ENCODE measurements at places on chromosomes 5 and 9. TPM values are rescaled to one million over a fixed set of nuclear protein-coding genes. Genes with fewer than 3 reads are reported as not detected.

- no peaks in the 10 kb centered on the region for H3K4me1 ChIP-seq
- no peak for DNase-seq
- no peaks in the 10 kb centered on the region for H3K36me3 ChIP-seq
- no peak overlapping the region for H3K4me3 ChIP-seq
- H3K27me3 ChIP-seq, result peaks cover 24% of the 10 kb centered on the region
These were observed 50.6 kb downstream of the WHRN start for GRCh38 chr9:114454652-114455051.

DNA sequence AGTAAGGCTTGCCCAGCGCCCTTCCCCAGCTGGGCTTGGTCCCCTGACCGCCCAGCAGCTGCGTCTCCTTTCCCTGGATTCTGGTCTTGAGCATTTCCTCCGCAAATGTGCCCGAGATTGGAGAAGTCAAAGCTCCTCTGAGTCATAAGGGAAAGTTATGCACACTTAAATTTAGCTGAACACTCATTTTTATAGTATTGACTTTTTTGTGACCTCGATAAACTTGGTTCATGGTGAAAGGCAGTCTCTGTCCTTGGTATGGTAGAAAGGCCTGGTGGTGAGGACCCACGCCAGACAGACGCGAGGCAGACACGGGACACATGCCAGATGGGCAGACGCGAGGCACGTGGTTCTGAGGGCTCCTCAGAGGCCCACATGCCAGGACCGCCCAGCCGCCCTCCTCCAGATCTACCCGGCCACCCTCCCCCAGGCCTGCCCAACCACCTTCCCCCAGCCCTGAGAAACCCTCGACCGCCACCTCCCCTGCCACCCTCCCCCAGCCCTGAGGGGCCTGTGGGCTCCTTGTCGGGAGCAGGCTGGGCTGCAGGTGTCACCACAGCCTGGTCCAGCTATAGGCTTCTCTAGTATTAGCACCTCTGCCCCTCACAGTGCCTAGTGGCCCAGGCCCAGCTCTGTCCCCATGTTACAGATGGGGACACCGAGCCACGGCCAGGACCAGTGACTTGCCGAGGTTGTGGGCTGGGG, 60.9 kb upstream of the CACNA1B start:
- no peaks in the 10 kb centered on the region for H3K27me3 ChIP-seq
- no peak for DNase-seq
- no peak overlapping the region for H3K4me3 ChIP-seq
- H3K4me1 ChIP-seq, result peaks cover 9% of the 10 kb centered on the region
- no peak overlapping the region for H3K27ac ChIP-seq

GRCh38 chr5:82364497-82364896, 86.3 kb upstream of the RPS23 start:
- no peaks in the 10 kb centered on the region for H3K27me3 ChIP-seq
- H3K4me3 ChIP-seq, result no peak overlapping the region
- DNase-seq, result no peak
- peak overlapping the region; percentile 11 for H3K27ac ChIP-seq

GRCh38 chr5:173391031-173391430, 62.8 kb upstream of the STC2 start:
- no peaks in the 10 kb centered on the region for H3K4me1 ChIP-seq
- H3K27ac ChIP-seq, result no peak overlapping the region
- no peak for DNase-seq
- no peak overlapping the region for H3K4me3 ChIP-seq

AJM1 gene
- 7.7 TPM for total RNA-seq

- no peak overlapping the region for H3K27ac ChIP-seq
- H3K36me3 ChIP-seq, result no peaks in the 10 kb centered on the region
- H3K4me1 ChIP-seq, result no peaks in the 10 kb centered on the region
- H3K27me3 ChIP-seq, result peaks cover 35% of the 10 kb centered on the region
- H3K4me3 ChIP-seq, result no peak overlapping the region
These were observed 169.2 kb upstream of the MVB12B start for GRCh38 chr9:126157423-126157822.

DNA sequence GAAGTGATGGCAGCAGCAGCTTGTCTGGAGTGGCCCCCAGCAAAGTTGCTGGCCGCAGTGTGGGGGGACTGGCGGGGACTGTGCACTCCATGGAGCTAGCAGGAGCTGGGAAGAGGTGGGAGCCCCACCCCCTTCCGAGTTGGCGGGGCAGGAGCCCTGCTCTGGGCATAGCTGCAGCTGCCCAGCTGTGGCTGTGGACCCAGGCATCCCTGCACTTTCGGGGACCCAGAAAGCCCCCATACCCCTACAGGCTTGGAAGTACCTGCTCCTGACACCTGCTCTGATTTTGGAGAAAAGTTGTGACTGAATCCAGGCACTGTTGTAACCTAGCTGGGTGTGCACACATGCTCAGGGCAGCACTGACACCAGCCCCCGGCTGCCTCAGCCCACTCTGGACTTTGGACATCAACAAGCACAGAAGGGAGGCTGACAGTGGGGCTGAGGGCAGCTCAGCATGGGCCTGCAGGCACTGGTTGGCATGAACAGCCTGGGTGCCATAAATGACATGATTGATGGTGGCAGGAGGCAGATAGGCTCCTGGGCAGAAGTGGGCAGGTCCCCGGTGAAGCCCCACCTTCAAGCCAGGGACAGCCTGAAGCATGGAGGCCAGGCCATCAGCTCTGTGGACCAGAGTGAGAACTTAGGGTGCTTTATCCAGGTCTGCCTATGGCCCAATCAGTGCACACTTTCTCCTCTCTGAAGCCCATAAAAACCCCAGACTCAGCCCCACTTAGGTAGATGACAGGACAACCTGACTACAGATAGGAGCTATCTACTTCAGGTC, 12.6 kb downstream of the LMBRD2 start:
- no peak for DNase-seq
- no peaks in the 10 kb centered on the region for H3K4me1 ChIP-seq
- H3K27me3 ChIP-seq, result no peaks in the 10 kb centered on the region
- peaks cover 52% of the 10 kb centered on the region for H3K36me3 ChIP-seq

DNA sequence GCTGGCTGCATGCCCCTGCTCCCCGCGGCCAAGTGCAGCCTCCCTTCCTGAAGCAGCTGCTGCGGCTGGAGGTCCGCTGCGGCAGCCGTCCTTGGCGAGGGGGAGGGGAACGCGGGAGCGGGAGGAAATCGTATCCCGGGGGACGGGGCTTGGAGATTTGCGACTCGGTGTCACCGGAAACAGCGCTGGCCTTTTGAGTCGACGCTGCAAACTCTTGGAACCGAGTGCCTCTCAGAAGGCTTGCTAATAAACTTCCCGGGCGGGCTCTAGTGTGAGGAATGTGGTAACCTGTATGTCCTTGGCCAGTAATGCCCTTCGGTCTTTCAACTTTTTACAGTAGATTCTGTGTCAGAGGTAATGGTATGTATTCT, 82.7 kb downstream of the PTPDC1 start:
- no peaks in the 10 kb centered on the region for H3K36me3 ChIP-seq
- H3K27me3 ChIP-seq, result no peaks in the 10 kb centered on the region
- peaks cover 50% of the 10 kb centered on the region for H3K4me1 ChIP-seq
- peak overlapping the region; percentile 100 for H3K27ac ChIP-seq
- DNase-seq, result no peak

ADRB2 gene
- total RNA-seq, result 5.1 TPM

DNA sequence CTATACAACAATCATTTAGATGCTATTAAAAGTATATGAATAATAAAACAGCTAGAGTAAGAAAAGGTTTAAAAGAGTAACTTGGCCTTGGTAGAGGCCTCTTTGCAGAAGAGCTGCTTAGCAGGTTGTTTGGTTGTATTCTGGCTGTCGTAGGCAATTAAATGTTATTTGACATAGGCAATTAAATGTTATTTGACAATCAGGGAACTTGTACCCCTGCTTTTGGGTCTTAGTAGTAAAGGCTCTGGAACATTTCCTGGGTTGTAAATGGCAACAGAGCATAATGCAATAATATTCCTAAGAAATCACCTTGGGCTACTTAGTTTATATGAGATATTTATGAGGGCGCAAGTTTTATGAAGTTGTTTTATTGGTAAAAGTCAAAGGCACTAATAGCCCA, 84.4 kb upstream of the SLC28A3 start:
- H3K27me3 ChIP-seq, result peaks cover under 1% of the 10 kb centered on the region
- no peaks in the 10 kb centered on the region for H3K36me3 ChIP-seq
- no peaks in the 10 kb centered on the region for H3K4me1 ChIP-seq
- DNase-seq, result no peak
- no peak overlapping the region for H3K27ac ChIP-seq
- no peak overlapping the region for H3K4me3 ChIP-seq

- peaks cover 28% of the 10 kb centered on the region for H3K27me3 ChIP-seq
- H3K4me1 ChIP-seq, result no peaks in the 10 kb centered on the region
- DNase-seq, result no peak
- no peak overlapping the region for H3K4me3 ChIP-seq
- no peak overlapping the region for H3K27ac ChIP-seq
- no peaks in the 10 kb centered on the region for H3K36me3 ChIP-seq
These were observed 43.2 kb downstream of the GABBR2 start for GRCh38 chr9:98665501-98665900.

CDC20B gene
- not detected for total RNA-seq

TLE1 gene
- 8.5 TPM for total RNA-seq

ADAMTS12 gene
- total RNA-seq, result 0.85 TPM

RAB3C gene
- 1.2 TPM for total RNA-seq

GDF9 gene
- 0.52 TPM for total RNA-seq

IER5L gene
- 3.8 TPM for total RNA-seq

SUB1 gene
- total RNA-seq, result 222 TPM

DNA sequence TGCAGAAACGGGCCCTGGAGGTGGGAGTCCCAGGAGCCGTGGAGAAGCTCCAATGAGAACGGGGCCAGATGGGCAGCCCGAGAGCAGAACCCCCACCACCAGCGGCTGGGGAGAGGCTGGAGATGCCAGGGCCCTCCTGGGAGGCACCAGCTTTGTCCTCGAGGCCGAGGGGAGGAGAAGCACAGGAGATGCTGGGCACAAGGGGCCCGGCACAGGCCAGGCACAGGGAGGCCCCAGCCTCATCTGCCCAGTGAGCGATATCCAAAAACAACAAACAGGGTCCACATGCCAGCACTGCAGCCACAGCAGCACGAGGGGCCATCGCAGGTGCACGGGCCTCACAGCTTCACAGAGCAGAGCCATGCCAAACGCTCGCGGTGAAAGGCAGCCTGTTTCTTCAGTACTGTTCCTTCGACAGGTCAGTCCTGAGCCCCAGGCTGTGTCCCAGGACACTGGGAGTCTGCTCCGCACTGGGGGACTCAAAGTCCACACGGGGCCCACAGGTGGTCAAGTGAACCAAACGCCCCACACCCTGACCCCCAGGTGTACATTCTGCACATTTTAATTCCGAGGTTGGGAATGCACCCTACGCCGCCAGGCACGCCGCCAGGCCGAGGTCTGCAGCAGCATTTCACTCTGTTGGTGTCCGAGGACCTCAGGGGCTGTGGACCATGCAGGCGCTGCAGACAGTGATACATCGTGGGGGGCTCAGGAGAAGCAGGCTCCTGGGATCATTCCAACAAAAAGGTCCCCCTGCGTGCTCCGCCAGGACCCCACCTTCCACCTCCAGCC, 9.5 kb downstream of the LPCAT1 start:
- H3K27ac ChIP-seq, result no peak overlapping the region
- no peaks in the 10 kb centered on the region for H3K4me1 ChIP-seq
- DNase-seq, result peak; percentile 7
- H3K4me3 ChIP-seq, result no peak overlapping the region
- peaks cover 15% of the 10 kb centered on the region for H3K36me3 ChIP-seq

GRCh38 chr9:126367139-126367538, 40.5 kb downstream of the MVB12B start:
- no peaks in the 10 kb centered on the region for H3K27me3 ChIP-seq

GRCh38 chr9:134329886-134330285, 3.6 kb downstream of the RXRA start:
- no peaks in the 10 kb centered on the region for H3K27me3 ChIP-seq
- peaks cover 90% of the 10 kb centered on the region for H3K4me1 ChIP-seq
- no peaks in the 10 kb centered on the region for H3K36me3 ChIP-seq
- H3K4me3 ChIP-seq, result peak overlapping the region; percentile 91

- H3K4me1 ChIP-seq, result no peaks in the 10 kb centered on the region
- no peaks in the 10 kb centered on the region for H3K27me3 ChIP-seq
- H3K4me3 ChIP-seq, result no peak overlapping the region
These were observed 231.1 kb downstream of the MLLT3 start for GRCh38 chr9:20391208-20391607.

INSL4 gene
- not detected for total RNA-seq

GRCh38 chr5:39570403-39571027, 145.7 kb upstream of the DAB2 start:
- no peak overlapping the region for H3K4me3 ChIP-seq
- no peak overlapping the region for H3K27ac ChIP-seq
- no peaks in the 10 kb centered on the region for H3K4me1 ChIP-seq
- peaks cover 13% of the 10 kb centered on the region for H3K27me3 ChIP-seq
- no peak for DNase-seq

GRCh38 chr5:79186455-79186854, 49.5 kb upstream of the JMY start:
- H3K36me3 ChIP-seq, result no peaks in the 10 kb centered on the region
- H3K27me3 ChIP-seq, result no peaks in the 10 kb centered on the region
- H3K4me3 ChIP-seq, result no peak overlapping the region
- DNase-seq, result no peak
- H3K27ac ChIP-seq, result no peak overlapping the region

- peaks cover 53% of the 10 kb centered on the region for H3K4me1 ChIP-seq
- H3K36me3 ChIP-seq, result peaks cover 5% of the 10 kb centered on the region
- no peaks in the 10 kb centered on the region for H3K27me3 ChIP-seq
- H3K4me3 ChIP-seq, result no peak overlapping the region
These were observed 19.0 kb downstream of the GLRX start for GRCh38 chr5:95803271-95804148.

CBY3 gene
- not detected for total RNA-seq
